ENCODE measurements at places on chromosomes 11 and 22.
A peak's percentile ranks its signal among the peaks of the same experiment; 100 is the strongest.

DNA sequence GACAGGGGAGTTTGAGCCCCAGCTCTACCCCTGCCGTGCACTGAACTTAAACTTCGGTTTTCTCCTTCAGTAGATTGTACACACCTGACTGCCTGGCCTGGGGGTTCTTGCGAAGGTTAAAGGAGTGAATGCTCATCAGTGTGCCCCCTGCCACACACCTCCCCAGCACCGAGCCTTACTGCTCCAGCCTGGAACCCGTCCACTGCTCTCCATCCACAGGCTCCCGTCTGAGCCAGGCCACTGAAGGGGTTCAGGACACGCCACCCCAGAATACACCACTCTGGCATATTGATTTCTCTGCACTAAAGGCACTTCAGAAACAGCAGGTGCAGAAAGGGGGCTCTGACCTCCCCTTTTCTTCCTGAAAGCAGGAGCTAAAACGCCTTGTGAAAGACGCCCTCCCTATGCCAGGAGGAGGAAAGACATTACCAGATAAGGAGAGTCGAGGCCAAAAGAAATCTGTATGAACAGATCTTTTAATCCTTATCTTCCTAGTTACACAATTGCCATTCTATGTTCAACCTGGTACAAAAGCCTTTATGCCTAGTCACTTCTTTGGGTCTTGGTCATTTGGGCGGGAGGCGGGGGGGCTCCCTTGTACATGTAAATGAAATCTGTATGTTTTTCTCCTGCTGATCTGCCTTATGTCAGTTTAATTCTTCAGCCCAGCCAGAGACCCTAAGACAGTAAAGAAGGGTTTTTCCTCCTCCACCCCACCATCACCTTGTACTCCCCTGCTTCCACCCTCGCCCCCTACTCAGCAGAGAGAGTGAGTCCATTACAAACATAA lies 1.9 kb upstream of the SSTR3 start:
- DNase-seq = no peak

- no peak for DNase-seq
These were observed 4.7 kb upstream of the KDELR3 start for GRCh38 chr22:38462960-38463784.

DNA sequence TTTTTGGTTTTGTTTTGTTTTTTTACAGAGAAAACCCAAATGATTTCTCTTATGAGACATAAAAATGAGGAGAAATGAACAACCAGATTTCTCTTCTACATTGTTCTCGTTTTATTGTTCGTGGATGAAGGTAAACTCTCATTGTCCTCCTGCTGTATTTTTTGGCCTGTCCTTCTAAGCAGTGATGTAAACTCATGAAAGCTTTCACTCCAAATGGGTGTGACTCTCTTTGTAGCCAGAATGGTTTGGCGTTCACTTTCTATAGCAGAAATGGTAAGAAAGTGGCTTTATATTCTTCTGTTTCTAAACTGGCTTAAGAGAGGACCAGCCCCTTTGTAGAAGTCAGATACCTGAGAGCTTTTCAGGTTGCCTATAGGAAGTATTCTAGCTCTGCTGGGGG lies 15.5 kb upstream of the BMAL1 start:
- no peak for DNase-seq

DNA sequence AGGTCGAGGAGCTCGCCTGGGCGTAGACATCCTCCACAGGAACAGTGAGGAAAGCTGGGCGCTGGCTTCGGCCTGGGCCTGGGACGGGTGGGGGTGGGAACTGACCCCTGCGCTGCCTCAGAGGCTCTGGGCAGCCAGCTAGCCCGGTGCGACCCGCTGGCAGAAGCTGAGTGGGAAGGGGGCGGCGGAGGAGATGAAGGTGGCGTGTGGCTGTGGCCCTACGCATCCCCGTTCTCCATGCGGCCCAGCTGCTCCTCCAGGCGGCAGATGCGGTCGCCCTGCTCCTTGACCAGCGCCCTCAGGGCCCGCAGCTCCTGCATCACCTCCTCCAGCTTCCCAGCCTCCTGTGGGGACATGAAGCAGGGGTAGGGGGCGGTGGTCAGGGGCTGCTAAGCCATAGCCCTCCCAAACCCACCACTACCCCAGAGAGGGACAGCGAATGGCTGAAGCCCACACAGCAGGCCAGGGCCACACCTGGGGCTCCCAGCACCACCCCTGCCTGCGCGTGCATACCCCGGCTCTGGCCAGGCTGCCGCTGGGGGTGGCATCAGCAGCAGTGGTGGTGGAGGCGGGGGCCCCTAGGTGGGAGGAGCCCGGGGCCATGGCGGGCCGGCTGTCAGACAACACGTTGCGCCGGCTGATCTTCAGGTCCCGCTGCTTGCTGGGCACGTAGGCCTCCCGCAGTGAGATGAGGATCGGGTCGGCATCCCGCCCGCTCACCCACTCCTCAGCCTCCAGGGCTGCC lies 848 bp upstream of the PTPRCAP start:
- no peak for DNase-seq

- peak; percentile 30 for DNase-seq
These were observed 3.4 kb downstream of the PLAAT3 start for GRCh38 chr11:63610604-63611394.

DNA sequence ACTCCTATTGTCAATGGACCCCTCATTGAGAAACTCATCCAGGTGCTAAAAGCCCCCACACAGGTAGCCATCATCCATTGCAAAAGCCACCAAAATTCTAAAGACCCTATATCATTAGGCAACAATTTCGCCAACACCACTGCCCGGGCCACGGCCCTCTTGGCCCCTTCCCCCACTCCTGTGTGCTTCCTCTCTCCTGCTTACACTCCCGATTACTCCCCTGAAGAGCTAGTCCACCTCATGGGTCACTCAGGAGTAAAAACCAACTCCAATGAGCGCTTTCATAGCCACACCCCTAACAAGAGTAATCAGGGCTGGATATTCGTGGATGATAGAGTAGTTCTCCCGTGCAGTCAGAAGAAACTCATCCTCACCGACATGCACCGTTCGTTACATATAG lies 8.9 kb upstream of the OR56A3 start:
- DNase-seq = no peak
